ENCODE measurements at places on chromosomes 5 and 9. TPM values are rescaled to one million over a fixed set of nuclear protein-coding genes. Genes with fewer than 3 reads are reported as not detected.

EDIL3 gene
- not detected for total RNA-seq

PCDHGA9 gene
- not detected for total RNA-seq

QRFP gene
- total RNA-seq = not detected

MSANTD3 gene
- total RNA-seq = 16.0 TPM

PCDH1 gene
- not detected for total RNA-seq

MEF2C gene
- 1.5 TPM for total RNA-seq

PCDHA9 gene
- total RNA-seq = not detected

GRCh38 chr5:169893571-169893970 is 86.7 kb downstream of the INSYN2B start:
- peaks cover 39% of the 10 kb centered on the region for H3K36me3 ChIP-seq
- peaks cover 5% of the 10 kb centered on the region for H3K4me1 ChIP-seq
- no peaks in the 10 kb centered on the region for H3K27me3 ChIP-seq
- H3K27ac ChIP-seq = no peak overlapping the region
- H3K4me3 ChIP-seq = no peak overlapping the region
- no peak for DNase-seq

DNA sequence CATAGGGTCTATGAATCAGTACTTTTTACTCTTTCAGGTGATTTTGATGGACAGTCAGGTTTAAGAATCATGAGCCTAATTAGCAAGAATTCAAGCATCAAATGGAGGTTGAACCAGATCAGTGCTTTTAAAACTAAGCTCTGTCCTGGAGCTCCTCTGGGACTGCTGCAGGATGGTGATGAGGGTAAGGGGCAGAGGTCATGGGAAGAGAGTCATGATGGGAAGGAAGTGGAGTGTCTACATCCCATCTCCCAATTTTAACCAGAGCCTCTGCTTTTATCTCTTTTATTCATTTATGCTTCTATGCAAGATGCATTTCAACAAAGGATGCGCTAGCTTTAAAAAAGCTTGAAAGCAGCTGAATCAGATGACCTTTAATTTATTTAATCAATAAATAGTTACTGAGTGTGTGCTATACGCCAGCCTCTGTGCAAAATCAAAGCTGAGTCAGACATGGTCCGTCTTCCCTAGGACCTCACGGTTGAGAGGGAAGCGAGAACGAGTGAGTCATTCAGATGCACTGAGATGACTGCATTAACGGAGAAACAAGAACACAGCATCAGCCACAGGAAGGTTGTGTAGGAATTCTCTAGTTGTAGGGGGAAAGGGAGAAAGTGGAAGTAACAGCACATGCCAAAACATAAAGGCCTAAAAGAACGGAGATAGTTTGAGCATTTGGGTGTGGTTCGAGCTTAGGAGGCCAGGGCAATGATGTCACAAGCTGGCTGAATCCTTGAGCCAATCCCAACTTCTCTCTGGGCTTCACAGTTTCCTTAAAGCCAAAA is 441.6 kb upstream of the BRINP1 start:
- no peak overlapping the region for H3K27ac ChIP-seq
- no peaks in the 10 kb centered on the region for H3K36me3 ChIP-seq
- no peaks in the 10 kb centered on the region for H3K4me1 ChIP-seq

- peaks cover 7% of the 10 kb centered on the region for H3K27me3 ChIP-seq
- peak overlapping the region; percentile 53 for H3K4me3 ChIP-seq
- peaks cover 5% of the 10 kb centered on the region for H3K36me3 ChIP-seq
These were observed 21.7 kb upstream of the FAT2 start for GRCh38 chr5:151612689-151613427.

- peaks cover 10% of the 10 kb centered on the region for H3K27me3 ChIP-seq
- no peak for DNase-seq
- H3K4me3 ChIP-seq = no peak overlapping the region
- H3K4me1 ChIP-seq = no peaks in the 10 kb centered on the region
- H3K36me3 ChIP-seq = no peaks in the 10 kb centered on the region
These were observed 62.8 kb downstream of the GNA14 start for GRCh38 chr9:77585335-77585786.

DNA sequence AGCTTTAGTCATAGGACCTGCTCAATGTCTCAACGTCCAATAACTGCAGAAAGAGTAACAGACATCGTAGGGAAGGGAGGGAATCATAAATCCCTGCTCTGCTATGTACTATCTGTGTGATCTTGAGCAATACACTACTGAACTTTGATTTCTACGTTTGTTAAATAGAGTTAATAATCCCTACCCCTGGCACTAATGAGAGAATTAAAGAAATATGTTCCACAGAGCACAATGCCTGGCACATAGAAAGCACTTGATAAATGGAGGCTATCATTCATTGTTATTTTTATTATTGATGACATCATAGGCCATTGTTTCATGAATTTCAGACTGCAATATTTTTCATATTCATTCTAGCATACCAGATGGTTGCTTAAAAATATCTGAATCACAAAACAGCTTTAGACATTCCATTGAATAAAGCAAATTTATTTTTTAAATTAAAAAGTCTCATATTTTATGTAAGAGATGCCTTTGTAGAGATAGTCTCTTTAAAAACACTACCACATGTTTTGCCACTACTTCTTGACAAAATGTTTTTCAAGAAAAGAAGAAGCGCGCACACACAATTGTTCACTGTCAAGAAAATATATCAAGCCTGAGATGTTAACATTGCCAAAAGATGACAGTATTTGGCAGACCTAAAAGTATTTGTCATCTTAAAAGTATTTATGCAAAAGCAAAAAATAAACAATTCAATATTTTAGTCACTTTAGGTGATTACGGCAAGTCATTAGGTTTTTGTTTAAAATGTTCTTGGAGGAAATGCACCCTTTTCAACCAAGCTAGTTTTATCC is 108.5 kb downstream of the EBF1 start:
- H3K27me3 ChIP-seq = peaks cover under 1% of the 10 kb centered on the region
- DNase-seq = no peak
- H3K4me1 ChIP-seq = no peaks in the 10 kb centered on the region
- no peak overlapping the region for H3K27ac ChIP-seq
- no peaks in the 10 kb centered on the region for H3K36me3 ChIP-seq

DNA sequence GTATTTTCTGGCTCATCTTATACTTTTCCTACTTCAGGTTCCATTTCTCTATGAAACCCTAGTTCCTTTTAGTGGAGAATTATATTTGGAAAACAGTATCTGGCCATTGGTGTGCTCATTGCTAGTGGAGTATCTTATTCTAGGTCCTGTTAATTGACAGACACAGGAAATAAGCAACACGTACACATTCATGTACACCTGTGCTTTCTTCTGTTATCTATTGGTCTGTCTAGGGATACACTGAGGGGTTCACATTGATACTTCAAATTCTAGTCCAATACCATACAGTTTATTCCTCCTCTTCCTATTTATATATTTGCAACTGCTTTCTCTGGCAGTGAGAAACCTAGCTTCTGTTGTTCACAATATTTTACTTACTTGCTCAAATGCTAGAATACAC is 110.2 kb downstream of the FER start:
- no peak overlapping the region for H3K4me3 ChIP-seq
- H3K27ac ChIP-seq = no peak overlapping the region
- H3K27me3 ChIP-seq = no peaks in the 10 kb centered on the region

- H3K36me3 ChIP-seq = peaks cover 15% of the 10 kb centered on the region
- H3K27ac ChIP-seq = peak overlapping the region; percentile 78
- no peaks in the 10 kb centered on the region for H3K27me3 ChIP-seq
These were observed 254.2 kb downstream of the ARHGAP26 start for GRCh38 chr5:143024228-143024920.

DNA sequence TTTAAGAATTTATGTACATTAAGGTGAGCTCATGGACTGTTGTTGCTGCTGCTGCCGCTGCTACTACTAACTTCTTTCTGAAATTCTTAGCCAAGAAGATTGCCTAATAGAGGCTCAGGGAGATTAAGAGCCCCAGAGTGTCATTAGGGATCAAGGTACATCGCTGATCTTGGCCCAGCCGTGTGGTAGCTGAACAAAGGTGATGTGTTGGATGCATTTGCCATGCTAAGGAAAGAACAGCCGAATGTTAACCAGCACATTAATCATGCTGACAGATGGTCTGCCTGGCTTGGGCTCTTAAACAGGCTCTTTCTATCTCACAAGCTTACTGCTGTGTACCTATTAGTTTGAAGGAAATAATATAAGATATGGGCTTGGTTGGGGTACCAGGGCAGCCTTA is 137.1 kb downstream of the KCTD16 start:
- no peak overlapping the region for H3K4me3 ChIP-seq
- no peaks in the 10 kb centered on the region for H3K36me3 ChIP-seq
- H3K4me1 ChIP-seq = no peaks in the 10 kb centered on the region
- H3K27ac ChIP-seq = no peak overlapping the region

- H3K36me3 ChIP-seq = peaks cover 65% of the 10 kb centered on the region
- H3K4me1 ChIP-seq = no peaks in the 10 kb centered on the region
- DNase-seq = no peak
- H3K27me3 ChIP-seq = no peaks in the 10 kb centered on the region
- no peak overlapping the region for H3K27ac ChIP-seq
These were observed 12.2 kb downstream of the ACTL7A start for GRCh38 chr9:108874058-108874788.

DNA sequence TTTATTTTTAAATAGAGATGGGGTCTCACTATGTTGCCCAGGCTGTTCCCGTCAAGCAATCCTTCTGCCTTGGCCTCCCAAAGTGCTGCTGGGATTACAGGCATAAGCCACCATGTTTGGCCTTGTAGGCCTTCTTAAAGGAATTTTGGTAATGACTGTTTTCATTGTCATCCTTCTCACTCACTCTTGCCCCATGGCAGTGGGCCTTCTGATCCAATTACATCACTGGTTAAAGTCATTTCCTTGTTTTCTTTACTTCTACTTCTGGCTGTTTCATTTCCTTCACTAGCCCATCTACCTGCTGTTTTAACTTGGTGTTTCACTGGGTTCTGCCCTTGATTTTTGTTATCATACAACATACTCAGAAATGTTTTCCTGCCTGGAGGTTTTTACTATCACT is 20.1 kb upstream of the NIM1K start:
- DNase-seq = no peak
- H3K4me1 ChIP-seq = peaks cover under 1% of the 10 kb centered on the region
- peaks cover 28% of the 10 kb centered on the region for H3K36me3 ChIP-seq
- H3K4me3 ChIP-seq = no peak overlapping the region
- no peaks in the 10 kb centered on the region for H3K27me3 ChIP-seq

- H3K4me1 ChIP-seq = no peaks in the 10 kb centered on the region
- peaks cover 12% of the 10 kb centered on the region for H3K27me3 ChIP-seq
- no peaks in the 10 kb centered on the region for H3K36me3 ChIP-seq
- no peak overlapping the region for H3K27ac ChIP-seq
- H3K4me3 ChIP-seq = no peak overlapping the region
These were observed 151.1 kb upstream of the CCDC152 start for GRCh38 chr5:42605490-42605889.

GRCh38 chr9:128138001-128138400 is 10.5 kb upstream of the PTGES2 start:
- no peaks in the 10 kb centered on the region for H3K36me3 ChIP-seq
- no peak for DNase-seq
- peaks cover 1% of the 10 kb centered on the region for H3K27me3 ChIP-seq
- peaks cover 9% of the 10 kb centered on the region for H3K4me1 ChIP-seq
- H3K27ac ChIP-seq = no peak overlapping the region
- no peak overlapping the region for H3K4me3 ChIP-seq

DNA sequence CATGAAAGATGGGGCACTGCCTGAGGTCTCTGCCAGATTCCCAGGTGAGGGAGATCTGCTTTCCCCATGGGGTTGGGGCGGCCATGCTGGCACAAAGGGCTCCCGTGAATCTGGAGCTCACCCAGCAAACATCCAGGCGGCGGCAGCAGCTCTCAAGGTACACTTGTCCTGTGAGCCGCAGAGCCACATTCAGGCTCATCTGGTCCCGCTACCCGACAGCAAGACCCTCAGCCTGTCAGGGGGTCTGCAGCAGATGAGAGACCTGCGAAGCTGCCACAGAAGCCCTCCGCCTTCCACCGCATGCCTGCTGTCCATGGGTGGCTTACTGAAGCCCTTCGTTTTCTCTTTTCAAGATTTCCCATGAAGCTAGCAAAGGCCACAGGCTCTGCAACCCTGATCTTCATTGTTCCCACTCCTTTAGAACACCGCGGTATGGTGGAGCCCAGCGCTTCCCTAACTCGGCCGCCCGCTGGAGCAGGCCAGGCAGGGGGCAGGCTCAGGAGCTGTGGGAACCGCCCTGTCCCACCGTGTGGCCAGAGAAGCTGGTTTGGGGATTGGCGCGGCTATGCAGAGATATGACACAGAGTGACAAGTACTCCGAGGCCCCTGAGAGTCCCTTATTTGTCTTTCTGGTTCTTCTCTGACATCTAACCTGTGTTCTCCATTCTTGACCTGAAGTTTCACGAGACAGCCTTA is 8.8 kb downstream of the LRRC14B start:
- H3K27me3 ChIP-seq = no peaks in the 10 kb centered on the region
- H3K27ac ChIP-seq = no peak overlapping the region
- H3K4me3 ChIP-seq = no peak overlapping the region
- DNase-seq = no peak
- no peaks in the 10 kb centered on the region for H3K36me3 ChIP-seq

DNA sequence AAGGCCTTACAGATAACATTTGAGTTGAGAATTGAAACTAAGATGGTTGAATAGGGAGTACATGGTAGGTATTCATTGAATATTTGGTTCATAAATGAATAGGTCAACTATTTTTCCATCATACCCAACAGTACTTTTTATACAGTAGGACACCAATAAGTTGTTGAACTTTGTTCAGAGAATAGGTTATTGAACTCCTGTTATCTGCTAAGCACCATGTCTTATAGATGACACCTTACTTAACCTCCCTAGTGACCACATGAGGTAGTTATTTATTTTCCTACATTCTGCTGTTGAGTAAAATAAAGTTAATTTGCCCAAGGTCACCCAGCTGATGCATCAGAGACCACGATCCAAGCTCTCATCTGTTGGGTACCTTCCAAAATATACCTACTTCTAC is 49.6 kb upstream of the ATP10B start:
- H3K4me3 ChIP-seq = no peak overlapping the region
- H3K27me3 ChIP-seq = no peaks in the 10 kb centered on the region
- no peaks in the 10 kb centered on the region for H3K36me3 ChIP-seq
- no peak for DNase-seq
- H3K27ac ChIP-seq = no peak overlapping the region

- no peak for DNase-seq
- no peak overlapping the region for H3K27ac ChIP-seq
- peaks cover 5% of the 10 kb centered on the region for H3K27me3 ChIP-seq
- H3K4me3 ChIP-seq = no peak overlapping the region
- H3K4me1 ChIP-seq = no peaks in the 10 kb centered on the region
- no peaks in the 10 kb centered on the region for H3K36me3 ChIP-seq
These were observed 365.6 kb downstream of the CDK5RAP2 start for GRCh38 chr9:120214332-120214731.

GRCh38 chr5:114447084-114447773 is 85.4 kb downstream of the KCNN2 start:
- H3K36me3 ChIP-seq = no peaks in the 10 kb centered on the region
- no peak for DNase-seq
- H3K4me3 ChIP-seq = no peak overlapping the region
- peaks cover 11% of the 10 kb centered on the region for H3K27me3 ChIP-seq

DNA sequence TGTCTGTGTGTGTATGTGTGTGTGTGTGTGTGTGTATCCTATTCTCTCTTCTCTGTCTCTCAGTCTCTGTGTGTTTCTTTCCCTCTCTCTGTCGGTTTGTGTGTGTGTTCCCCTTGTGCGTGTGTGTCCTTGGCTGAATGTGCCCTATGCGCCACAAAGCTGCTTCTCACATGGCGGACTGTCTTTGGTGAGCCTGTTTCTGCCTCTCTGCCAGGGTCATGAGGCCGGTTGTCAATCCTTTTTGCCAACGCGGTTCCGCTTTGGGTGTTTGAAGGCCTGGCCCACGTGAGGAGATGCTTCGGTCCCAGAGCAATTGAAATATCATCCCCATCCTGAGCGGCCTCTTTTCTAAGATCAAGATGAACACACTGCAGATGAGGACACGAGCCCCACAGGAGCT is 476.0 kb downstream of the SPATA31A7 start:
- no peaks in the 10 kb centered on the region for H3K36me3 ChIP-seq
- no peaks in the 10 kb centered on the region for H3K4me1 ChIP-seq
- H3K27ac ChIP-seq = no peak overlapping the region
- H3K4me3 ChIP-seq = no peak overlapping the region
- no peak for DNase-seq
- no peaks in the 10 kb centered on the region for H3K27me3 ChIP-seq

All from activated naive CD8-positive, alpha-beta T cell treated with anti-CD3 and anti-CD28 coated beads for 36 hours (primary cell).